H1 (cell line): ENCODE measurements at places on chromosomes 1 and 21. TPM values are rescaled to one million over a fixed set of nuclear protein-coding genes. Genes with fewer than 3 reads are reported as not detected.
A peak's percentile ranks its signal among the peaks of the same experiment; 100 is the strongest.

LCE1D gene
- not detected in 2 replicates for total RNA-seq

IL19 gene
- total RNA-seq = not detected in 2 replicates

PDE4B gene
- 13.9 and 15.1 TPM in 2 replicates for total RNA-seq

HTR6 gene
- 0.69 and 0.76 TPM in 2 replicates for total RNA-seq

GJB3 gene
- total RNA-seq = 0.93 and 1.1 TPM in 2 replicates

STUM gene
- 1.2 and 1.3 TPM in 2 replicates for total RNA-seq

PUSL1 gene
- total RNA-seq = 38.8 and 40.1 TPM in 2 replicates

PAPPA2 gene
- 0.19 and 0.88 TPM in 2 replicates for total RNA-seq

TAS1R3 gene
- total RNA-seq = 0.11 and 0.19 TPM in 2 replicates

STMN1 gene
- total RNA-seq = 561 and 564 TPM in 2 replicates

SPRR4 gene
- total RNA-seq = not detected in 2 replicates

OR6K3 gene
- total RNA-seq = not detected in 2 replicates

OR14K1 gene
- not detected in 2 replicates for total RNA-seq

UMODL1 gene
- total RNA-seq = not detected in 2 replicates

DNA sequence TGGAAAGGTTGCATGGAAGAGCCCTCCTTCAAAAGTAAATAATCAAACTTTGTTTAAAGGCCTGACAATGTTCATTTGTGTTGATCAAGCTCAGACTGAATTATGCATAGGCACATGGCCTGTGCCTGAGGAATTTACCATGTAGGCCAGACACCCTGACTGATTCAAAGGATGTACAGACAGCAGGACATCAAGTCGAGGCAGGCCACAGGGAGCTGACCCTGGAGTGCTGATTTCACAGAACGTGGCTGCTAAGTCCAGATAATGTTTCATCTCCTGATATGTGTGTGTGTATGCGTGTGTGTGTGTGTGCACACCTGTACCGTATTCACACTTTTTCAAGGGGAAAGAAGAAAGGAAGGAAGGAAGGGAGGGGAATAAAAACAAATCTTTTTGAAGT lies 34.1 kb downstream of the NAV1 start:
- no peak for DNase-seq

DNA sequence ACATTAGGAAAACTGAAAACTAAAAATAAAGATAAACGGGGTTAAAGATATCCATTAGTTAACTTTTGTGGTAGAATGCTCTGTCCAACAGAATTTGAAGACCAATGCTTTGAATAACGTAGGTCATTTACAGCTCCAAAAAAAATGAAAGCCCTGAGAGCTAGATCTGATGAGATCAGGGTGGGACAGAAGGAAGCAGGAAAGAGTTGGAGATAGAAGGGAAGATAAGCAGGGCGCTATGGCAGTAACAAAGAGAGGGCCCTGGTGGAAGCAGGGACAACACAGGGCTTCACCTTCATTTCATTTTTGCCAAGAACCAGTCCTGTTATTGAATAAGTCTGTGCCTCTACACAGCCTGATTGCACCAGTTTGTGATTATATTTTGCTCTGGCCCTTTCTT lies 51.0 kb upstream of the RGS8 start:
- no peak for DNase-seq

GRCh38 chr1:12215118-12215961 lies 14.5 kb upstream of the VPS13D start:
- no peak for DNase-seq

DNA sequence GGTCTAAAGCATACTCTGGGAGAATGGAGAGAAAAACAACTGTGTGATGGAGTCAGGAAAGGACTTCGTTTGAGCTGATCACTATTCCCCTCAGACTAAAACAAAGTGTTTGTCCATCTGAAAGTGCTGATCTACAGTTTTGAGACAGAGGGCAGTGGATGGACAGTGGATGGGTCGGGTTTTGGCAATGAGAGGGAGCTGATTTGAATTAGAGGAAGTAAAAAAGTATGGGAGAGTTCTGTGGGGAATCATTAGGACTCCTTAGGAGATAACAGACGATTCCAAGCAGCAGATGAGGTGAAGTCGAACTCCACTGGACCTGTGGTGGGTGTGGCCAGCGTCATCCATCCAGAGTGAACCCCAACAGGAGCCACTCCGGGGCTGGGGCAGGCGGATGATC lies 62.3 kb downstream of the PTGS2 start:
- DNase-seq = no peak

GRCh38 chr1:41440321-41441085 lies 44.0 kb downstream of the EDN2 start:
- no peak for DNase-seq

GRCh38 chr1:215719552-215719951 lies 152.4 kb downstream of the KCTD3 start:
- no peak for DNase-seq

GRCh38 chr1:184223216-184223615 lies 163.6 kb upstream of the C1orf21 start:
- peak; percentile 66 for DNase-seq

DNA sequence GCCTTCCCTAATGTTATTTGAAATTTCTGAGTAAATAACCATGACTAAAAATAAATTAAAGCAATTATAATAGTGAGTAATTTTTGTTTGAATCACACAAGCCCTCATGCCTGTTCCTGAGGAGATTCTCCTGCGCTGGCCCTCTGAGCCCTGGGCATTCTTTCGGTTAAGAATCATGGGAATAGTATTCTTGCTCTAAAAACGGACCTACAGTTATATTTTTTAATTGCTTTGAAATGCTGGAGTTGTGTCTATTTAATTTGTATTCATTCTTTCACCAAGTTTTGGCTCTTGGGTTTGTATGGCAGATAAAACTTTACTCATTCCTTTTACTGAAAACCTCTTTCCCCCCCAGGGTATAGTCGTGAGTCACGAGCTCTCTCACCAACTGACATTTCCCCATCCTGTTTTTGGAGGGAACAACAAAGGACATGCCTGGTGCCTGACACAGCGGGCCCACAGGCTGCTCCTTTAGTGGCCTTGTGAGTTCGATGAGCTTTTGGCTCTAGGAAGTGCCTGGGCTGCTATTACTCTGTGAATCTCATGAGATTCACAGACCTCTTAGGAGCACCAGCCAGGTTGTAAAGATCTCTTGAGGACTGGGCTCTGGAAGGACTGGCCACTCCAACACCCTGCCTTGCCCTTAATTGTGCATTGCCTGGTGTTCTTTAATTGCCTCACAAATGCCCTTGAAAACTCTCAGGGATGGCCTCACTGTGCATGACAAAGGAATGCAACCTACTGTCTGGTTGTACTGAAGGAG lies 58.6 kb downstream of the DDR2 start:
- peak; percentile 36 for DNase-seq

DNA sequence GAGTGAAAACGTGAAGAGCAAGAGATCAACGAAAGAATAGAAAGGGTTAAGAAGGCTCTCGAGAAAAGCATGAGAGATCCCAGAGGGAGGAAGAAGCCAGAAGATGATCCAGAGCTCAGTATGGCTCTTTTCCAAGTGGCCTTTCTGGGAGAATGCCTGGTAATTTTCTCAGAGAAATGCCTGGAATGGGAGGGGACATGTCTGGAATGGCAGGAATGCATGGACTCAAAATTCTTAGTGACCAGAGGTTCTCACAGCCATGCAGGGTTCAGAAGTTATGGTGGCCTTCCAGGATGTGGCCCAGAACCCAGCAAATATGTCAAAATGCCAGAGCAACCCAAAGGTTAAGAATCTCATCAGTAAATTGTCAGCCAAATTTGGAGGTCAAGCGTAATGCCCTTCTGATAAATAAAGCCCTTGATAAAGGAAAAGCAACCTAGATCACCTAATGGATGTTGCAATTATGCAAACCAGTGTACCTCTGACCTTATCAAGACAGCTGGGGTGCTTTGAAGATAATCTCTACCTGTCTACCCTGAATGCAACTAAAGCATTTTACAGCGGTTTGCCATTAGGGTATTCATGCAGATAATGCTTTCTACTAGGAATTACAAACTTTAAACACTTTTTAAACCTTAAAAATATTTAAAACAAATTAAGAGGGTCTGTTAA lies 53.1 kb downstream of the NBPF6 start:
- peak; percentile 17 for DNase-seq

GRCh38 chr1:183687546-183688304 lies 34.6 kb upstream of the APOBEC4 start:
- DNase-seq = no peak

- no peak for DNase-seq
Observed at GRCh38 chr1:8109216-8109615, 83.1 kb upstream of the ERRFI1 start.

DNA sequence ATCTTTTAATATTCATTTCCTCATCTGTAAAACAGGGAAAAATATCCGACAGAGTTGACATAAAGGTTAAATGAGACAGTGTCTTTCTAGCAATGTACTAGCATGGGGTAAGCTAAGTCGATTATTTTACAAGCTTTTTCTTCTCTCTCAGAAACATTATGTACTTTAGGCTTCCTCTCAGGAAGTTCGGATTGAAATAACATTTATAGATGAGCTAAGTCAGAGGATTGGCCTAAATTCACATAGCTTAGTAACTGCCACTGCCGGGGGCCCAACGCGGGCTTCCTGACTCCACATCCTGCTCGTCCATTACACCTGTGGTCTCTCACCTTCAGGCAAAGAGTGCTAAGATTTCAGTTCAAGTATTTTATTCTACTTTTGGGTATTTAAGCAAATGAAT lies 462.3 kb upstream of the NFIA start:
- no peak for DNase-seq

DNA sequence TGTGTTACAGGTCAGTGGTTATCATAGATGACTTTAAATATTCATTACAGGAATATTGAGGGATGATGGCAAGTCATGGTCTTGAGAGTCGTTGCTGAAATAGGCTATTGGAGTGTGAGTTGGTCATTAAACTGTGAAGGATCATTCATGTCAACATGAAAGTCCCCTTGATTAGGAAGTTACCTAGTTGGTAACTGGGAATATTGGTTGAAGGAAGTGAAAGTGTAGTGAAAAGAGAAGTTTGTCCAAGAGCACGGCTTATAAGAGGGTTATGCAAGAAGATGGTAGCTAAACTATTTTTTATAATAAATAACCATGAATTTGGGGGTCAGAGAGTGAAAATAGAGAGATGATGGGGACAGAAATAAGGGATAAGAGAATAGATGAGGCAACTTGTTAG lies 16.9 kb downstream of the CRB1 start:
- DNase-seq = no peak

DNA sequence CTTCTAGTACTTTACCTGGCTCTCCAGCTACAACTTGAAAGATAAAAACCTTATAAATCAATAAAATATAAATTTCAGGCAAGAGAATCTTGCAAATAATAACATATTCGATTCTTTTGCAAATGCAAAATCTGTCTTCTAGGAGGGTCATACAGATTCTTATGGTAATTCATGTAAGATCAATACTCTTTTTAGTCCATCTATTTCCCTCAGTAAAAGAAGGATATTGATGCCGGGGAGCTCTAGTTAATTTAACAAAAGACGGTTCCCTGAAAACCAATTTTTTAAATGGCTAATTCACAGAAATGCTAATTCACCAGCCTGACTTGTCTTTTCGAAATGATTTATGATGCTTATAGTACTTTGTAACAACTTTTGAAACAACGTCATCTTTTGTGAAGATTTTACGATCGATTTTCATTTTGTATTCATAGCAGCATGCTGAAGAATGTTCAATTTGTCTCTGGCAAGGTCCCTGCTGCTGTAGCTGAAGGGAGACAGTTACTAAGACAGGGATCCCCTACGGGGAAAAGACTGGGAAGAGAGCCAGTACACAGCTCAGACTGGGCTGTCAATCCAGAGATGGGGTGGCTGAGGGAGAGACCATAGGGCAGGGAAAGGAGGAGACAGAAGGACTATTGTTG lies 90.6 kb upstream of the SPAG17 start:
- no peak for DNase-seq

GRCh38 chr1:226891846-226892523 lies 21.6 kb downstream of the PSEN2 start:
- no peak for DNase-seq

- no peak for DNase-seq
Observed at GRCh38 chr1:51214615-51215131, 21.4 kb upstream of the RNF11 start.

GRCh38 chr1:209736490-209737117 lies 19.2 kb upstream of the TRAF3IP3 start:
- no peak for DNase-seq

DNA sequence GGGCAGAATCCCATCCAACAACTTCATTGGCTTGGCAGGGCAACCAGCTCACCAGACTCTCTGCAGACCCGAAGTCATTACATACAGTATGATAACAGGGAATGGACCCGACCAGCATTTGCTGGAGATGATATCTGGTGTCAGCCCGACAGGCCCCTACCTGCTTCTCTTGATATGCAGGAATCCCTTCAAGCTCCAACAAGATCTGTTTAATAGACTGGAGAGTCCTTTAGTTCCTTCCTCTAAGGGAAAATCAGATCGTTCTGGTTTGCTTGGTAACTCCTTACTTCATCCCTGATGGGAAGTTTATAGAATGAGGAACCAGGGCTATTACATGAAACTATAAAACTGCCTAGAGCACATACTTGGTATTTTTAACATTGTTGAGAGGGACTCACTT lies 61.2 kb downstream of the EDARADD start:
- no peak for DNase-seq

- DNase-seq = no peak
Observed at GRCh38 chr1:214967865-214968575, 114.5 kb upstream of the KCNK2 start.

- DNase-seq = no peak
Observed at GRCh38 chr1:107776900-107777663, 187.9 kb downstream of the VAV3 start.

DNA sequence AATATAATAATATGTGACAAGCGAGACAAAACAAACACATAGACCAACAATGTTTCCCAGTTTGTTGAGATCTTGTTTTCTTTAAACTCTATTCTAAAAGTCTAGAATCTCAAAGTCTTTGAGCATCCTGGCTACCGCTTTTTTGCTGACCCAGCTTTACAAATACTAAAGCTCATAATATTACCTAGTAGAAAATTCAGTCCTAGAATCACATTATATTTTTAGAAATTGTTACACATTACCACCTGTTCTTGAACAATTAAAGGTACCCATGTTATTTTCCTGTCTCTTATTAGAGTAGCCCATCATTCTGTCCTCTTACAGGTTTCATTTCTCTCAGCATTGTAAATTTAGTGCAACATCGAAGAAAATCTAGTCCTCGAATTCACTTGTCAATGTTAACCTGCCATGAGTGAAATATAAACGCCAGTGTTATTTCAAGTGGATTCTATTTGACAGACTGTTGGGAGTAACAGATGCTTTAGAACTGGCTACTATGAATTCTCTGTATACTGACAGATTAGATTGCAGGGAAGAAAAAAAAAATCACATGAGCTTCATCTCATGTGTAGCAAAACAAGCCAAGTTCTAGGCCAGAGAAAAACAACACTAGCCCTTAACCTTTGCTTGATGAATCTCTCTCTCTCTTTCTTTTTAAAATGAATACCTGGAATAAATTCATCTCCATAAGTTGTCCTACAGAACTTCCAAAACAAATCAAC lies 851.2 kb upstream of the ADAMTS5 start:
- DNase-seq = no peak

DNA sequence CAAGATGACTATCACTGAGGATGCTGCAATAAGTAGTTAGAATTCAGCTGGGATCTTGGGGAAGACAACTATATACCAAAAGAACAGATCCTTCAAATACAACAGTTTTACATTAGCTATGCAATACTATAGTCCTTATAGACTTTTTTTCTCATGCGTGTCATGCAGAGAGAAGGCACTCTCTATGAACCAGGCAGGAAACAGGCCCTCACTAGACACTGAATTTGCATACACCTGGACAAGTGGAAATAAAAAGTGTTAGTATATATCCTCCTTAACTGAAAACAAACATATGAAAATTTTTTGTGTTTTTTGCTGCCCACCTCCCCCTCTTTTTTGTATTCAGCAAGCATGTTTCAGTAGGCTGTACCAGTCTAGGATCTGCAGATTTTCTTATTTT lies 29.9 kb downstream of the TMCO1 start:
- DNase-seq = no peak

- no peak for DNase-seq
Observed at GRCh38 chr1:223659711-223660110, 5.8 kb downstream of the CAPN8 start.
